HuH-7 (cell line): ENCODE measurements at places on chromosomes 16 and 17.

DNA sequence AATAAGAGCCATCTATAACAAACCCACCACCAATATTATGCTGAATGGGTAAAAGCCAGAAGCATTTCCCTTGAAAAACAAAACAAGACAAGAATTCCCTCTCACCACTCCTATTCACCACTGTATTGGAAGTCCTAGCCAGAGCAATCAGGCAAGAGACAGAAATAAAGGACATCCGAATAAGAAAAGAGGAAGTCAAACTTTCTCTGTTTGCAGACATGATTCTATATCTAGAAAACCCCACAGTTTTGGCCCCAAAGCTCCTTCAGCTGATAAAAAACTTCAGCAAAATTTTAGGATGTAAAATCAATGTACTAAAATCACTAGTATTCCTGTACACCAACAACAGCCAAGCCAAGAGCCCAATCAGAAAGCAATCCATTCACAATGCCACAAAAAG lies 271.8 kb upstream of the AXIN2 start:
- no peak for DNase-seq

DNA sequence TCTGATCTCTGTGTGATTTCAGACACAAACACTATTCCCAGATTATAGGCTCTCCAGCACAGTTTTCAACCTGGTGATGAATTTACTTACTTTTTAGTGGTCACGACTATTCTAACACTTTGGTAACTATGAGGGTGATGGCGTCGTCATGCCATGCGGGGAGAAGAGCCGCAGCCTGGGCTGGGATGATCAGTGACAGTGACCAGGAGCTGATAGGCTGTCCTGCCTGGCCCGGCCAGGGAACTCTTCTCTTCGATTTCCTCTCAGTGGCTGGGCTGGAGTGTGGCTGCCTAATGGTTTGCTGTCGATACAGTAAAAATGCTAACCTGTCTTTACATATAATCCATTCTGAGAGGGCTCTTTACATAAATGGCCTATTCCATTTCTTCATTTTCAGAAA lies 113.1 kb downstream of the IRX3 start:
- DNase-seq = no peak

DNA sequence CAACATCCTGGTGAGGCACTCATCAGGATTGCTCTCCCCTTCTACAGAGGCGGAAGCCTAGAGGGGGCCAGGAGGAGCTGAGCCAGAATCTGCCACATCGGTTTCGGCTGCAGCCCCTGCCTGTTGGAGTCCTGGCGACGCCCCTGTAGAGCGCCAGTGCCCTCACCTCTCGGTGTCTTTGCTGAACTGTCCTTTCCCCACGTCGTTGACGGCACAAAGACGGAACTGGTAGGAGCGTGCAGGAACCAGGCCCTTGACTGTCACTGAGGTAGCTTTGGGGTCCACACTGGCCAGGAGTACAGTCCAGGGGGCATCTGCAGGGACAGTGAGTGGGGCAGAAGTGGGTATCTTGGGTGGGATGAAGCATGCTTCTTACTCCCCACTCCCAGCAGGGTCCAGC lies 110.3 kb upstream of the CDC42EP4 start:
- no peak for DNase-seq

- DNase-seq = no peak
Observed at GRCh38 chr17:64002658-64003525, 4.7 kb downstream of the PRR29 start.

GRCh38 chr17:33944826-33945225 lies 310.3 kb upstream of the CCL2 start:
- DNase-seq = no peak

GRCh38 chr17:49819651-49820050 lies 28.2 kb downstream of the TAC4 start:
- no peak for DNase-seq

- DNase-seq = no peak
Observed at GRCh38 chr17:78306913-78307312, 53.0 kb downstream of the SOCS3 start.

DNA sequence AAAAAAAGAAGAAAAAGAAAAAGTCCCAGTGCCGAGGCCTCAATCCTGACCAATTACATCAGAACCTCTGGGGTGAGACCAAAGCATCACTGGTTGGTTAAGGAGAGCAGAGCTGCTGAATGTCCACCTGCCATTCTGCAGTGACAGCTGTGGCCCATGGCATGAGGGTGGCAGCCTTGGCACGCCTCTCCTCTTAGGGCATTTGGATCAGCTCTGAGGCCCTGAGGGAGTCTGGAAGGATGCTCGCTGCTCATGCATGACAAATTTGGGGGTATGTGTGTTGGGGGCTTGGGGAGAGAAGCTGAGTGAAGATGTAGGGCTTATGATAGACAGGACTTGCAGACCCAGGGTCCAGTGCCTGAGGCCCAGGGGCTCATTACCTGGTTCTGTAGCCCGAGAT lies 26.3 kb downstream of the MYLK3 start:
- no peak for DNase-seq
